ENCODE measurements at places on chromosomes 11 and 22.
A peak's percentile ranks its signal among the peaks of the same experiment; 100 is the strongest.

DNA sequence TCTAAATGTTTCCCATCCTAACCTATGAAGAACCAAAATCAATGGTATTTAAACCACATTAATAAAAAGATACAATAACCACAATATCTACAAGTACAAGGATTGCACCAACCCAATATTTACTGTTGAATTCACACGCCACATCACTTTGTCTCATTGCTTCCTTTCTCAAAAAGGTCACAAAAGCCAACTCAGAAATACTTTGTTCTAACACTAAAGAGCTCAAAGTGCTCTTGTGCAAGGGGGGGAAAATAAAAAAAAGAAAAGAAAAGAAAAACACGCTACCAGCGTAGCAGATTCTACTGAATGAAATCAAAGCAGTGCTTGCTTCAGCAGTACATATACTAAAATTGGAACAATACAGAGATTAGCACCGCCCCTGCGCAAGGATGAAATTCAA lies 10.5 kb upstream of the ARHGAP32 start:
- no peaks in the 10 kb centered on the region for H3K4me1 ChIP-seq
- no peak for DNase-seq
- H3K27me3 ChIP-seq: no peaks in the 10 kb centered on the region
- H3K4me3 ChIP-seq: no peak overlapping the region
- no peak overlapping the region for H3K27ac ChIP-seq

DNA sequence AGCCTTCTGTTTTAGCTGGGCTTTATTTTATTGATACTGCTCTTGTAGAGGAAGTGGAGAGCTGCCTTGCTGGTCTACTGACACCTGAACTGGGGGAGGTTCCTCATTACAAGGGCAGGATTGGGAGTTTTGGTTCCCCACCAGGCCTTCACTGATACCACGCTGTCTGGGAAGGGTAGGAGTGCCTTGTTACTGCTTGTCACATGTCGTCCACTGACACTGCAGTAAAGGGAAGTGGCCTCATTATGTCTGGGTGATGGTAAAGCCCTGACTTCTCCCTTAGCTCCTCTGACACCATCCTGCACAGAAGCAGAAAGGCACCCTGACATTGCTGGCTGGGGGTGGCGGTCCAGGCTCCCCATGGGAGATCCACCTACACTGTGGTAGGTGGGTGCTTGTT lies 38.7 kb upstream of the ELF5 start:
- no peaks in the 10 kb centered on the region for H3K36me3 ChIP-seq
- H3K4me3 ChIP-seq: no peak overlapping the region
- no peak for DNase-seq
- H3K27ac ChIP-seq: no peak overlapping the region
- H3K4me1 ChIP-seq: no peaks in the 10 kb centered on the region

DNA sequence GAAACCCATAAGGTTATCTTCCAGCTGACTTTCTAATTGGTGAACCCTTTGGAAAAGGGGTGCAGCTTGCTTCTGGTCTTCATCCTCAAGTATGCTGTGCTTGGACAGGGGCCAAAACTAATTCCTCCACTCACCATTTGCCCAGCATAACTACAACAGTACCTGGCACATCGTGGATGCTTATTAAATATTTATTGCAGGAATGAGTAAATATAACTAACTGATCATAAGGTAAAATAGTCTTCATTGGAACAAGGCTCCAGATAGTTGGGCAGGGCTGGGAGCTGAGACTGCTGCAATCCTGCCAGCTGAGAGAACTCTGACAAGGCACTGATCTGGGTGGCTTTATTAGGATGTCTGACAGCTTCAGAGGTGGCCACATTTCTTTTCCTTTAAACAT lies 2.4 kb upstream of the SIDT2 start:
- H3K27ac ChIP-seq: no peak overlapping the region
- no peak for DNase-seq
- no peaks in the 10 kb centered on the region for H3K27me3 ChIP-seq
- H3K4me3 ChIP-seq: no peak overlapping the region
- peaks cover 2% of the 10 kb centered on the region for H3K36me3 ChIP-seq
- H3K4me1 ChIP-seq: peaks cover 9% of the 10 kb centered on the region

DNA sequence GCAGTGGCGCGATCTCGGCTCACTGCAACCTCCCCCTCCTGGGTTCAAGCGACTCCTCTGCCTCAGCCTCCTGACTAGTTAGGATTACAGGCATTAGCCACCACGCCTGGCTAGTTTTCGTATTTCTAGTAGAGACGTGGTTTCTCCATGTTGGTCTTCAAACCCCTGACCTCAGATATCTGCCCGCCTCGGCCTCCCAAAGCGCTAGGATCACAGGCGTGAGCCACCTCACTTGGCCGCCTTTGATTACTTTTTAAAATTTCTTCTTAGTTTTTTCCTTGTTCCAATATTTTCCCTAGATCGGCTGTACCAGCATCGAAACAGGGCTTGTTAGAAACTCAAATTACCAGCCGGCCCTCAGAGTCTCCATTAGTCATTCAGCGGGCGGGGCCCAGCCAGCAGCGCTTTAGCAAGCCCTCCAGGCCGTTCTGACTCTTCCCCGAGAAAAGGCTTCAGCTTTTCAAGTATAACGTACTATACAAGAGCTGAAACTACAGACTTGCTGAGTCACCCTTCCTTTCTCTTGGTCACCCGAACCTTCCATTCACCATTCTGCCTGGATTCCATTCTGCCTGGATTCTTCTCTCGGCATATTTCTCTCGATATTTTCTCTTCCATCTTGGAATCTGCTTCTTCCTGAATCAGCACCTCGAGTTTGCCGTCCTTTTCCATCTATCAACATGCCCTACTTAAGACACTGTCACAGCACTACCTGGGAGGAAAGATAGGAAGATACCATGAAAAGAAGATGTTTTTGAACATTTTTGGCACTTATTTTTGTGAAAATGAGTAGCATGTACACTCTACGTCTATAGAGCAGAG lies 6.7 kb upstream of the CAPRIN1 start:
- no peaks in the 10 kb centered on the region for H3K4me1 ChIP-seq
- H3K27ac ChIP-seq: no peak overlapping the region
- peak; percentile 83 for DNase-seq
- no peak overlapping the region for H3K4me3 ChIP-seq
- no peaks in the 10 kb centered on the region for H3K27me3 ChIP-seq
- H3K36me3 ChIP-seq: no peaks in the 10 kb centered on the region

GRCh38 chr11:78138694-78139421 lies 568 bp downstream of the ALG8 start:
- peak overlapping the region; percentile 91 for H3K27ac ChIP-seq
- H3K4me3 ChIP-seq: peak overlapping the region; percentile 81
- H3K36me3 ChIP-seq: peaks cover 5% of the 10 kb centered on the region
- no peaks in the 10 kb centered on the region for H3K27me3 ChIP-seq
- no peak for DNase-seq

DNA sequence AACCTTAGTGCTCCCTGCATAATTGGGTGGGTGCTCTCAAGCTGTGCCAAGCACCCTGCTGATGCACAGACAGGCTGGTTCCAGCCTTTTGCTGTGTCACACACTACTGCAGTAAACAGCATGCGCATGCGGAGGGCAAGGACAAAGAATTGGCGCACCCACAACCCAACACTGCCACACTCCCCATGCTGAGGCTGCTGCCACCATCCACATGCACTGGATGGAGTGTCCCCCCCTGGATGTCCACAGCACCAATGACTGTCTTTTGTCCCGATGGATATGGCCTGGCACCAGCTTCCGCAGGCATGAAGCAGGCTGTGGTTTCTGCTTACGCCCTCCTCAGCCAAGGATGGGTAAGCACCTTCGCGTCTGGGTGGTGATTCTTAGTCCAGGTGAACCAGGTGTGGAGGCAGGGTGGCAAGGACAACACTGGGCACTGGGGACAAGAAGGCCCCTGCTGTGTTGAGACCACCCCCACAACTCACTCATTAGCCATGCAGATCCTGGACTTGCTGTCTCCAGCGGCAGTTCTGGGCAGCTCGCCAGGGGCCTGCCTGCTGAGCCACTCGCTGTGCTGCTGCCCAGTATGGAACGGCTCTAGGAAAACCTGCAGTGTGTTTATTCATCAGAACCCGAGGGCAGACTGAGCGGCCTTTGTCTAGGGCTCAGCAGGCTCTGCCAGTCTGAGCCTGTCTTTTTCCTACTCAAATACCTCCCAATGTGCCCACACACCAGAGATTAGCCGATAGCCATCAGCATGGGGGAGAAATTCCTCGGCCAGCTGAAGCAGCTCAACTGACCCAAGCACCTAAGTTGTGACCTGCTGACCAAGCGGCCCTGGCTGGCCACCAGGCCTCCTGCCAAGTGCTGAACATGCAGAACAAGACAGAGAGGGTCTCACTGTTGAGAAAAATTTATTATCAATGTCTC lies 8.2 kb upstream of the NAP1L4 start:
- no peak overlapping the region for H3K4me3 ChIP-seq
- peak; percentile 59 for DNase-seq
- H3K36me3 ChIP-seq: peaks cover 35% of the 10 kb centered on the region
- no peak overlapping the region for H3K27ac ChIP-seq
- H3K27me3 ChIP-seq: no peaks in the 10 kb centered on the region
- peaks cover 5% of the 10 kb centered on the region for H3K4me1 ChIP-seq

GRCh38 chr22:24043958-24044357 lies 32.9 kb downstream of the CABIN1 start:
- no peak for DNase-seq
- H3K4me3 ChIP-seq: no peak overlapping the region
- no peaks in the 10 kb centered on the region for H3K27me3 ChIP-seq

DNA sequence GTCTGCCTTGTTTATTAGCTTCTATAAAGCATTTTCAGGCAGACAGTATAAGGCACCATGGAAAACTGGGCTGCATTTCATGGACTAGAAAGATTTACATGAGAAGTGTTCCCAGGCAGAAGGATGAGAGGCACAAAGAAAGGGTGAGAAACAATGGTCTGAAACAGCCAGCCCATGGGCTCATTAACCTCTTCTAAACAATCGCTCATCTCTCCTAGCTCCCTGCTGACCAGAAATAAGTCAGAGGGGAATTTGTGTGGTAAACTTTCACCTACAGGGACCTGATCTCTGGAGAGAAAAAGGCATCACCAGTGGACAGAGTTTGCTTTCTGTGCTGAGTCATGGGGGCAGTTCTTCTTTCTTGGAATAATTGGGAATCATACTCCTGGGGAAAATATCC lies 51.8 kb upstream of the KIRREL3 start:
- no peak overlapping the region for H3K4me3 ChIP-seq
- H3K36me3 ChIP-seq: no peaks in the 10 kb centered on the region
- DNase-seq: no peak
- H3K27me3 ChIP-seq: peaks cover 10% of the 10 kb centered on the region

- no peak overlapping the region for H3K4me3 ChIP-seq
- H3K4me1 ChIP-seq: no peaks in the 10 kb centered on the region
- H3K27me3 ChIP-seq: peaks cover 3% of the 10 kb centered on the region
- no peaks in the 10 kb centered on the region for H3K36me3 ChIP-seq
These were observed 28.1 kb upstream of the LRRC10B start for GRCh38 chr11:61480261-61480993.

DNA sequence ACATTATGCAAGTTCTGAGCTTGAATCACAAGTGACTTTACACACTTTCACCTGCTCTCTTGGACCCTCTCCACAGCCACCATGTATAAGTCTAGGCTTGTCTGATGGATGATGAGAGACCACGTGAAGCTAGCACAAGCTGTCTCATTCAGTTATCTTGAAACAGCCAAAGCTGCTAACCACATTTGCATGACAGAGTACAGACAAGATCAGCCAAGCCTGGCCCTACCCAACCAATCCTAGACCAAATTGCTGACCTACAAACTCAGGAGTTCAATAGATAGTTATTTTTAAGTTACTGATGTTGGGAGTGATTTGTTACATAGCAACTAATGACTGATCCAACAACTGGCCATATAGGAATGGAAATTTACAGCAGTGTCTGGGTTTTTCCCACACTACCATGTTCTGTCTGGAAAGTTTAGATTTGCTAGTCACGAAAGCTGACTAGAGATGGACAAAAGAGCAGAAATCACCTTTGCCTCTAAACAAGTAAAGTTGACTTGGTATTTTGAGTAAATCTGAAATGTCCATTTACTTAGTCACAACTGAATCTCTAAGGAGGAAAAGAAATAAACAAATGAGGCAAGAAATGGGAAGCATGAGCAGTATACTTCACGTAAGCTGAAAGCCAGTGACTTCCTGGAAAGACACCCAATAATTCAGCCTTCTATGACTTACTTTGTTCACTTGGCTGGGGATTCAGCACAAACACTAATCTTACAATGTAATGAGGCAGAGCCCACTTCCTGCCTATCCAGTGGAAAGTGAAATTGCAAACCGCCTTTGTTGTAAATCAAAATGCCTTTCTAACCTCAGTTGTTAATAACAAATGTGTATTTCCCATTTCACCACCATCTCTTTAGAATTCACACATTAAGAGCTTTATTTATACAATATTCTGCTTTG lies 101.7 kb downstream of the FAM181B start:
- H3K4me3 ChIP-seq: no peak overlapping the region
- H3K4me1 ChIP-seq: no peaks in the 10 kb centered on the region
- DNase-seq: peak; percentile 2
- no peaks in the 10 kb centered on the region for H3K27me3 ChIP-seq

- no peaks in the 10 kb centered on the region for H3K36me3 ChIP-seq
- H3K4me3 ChIP-seq: no peak overlapping the region
- H3K27me3 ChIP-seq: no peaks in the 10 kb centered on the region
- H3K4me1 ChIP-seq: peaks cover 12% of the 10 kb centered on the region
These were observed 439.6 kb downstream of the TMEM135 start for GRCh38 chr11:87477321-87477720.

GRCh38 chr11:113683481-113684046 lies 22.5 kb downstream of the TMPRSS5 start:
- H3K27me3 ChIP-seq: no peaks in the 10 kb centered on the region
- no peak overlapping the region for H3K27ac ChIP-seq
- no peaks in the 10 kb centered on the region for H3K4me1 ChIP-seq

GRCh38 chr11:95154514-95154913 lies 64.9 kb downstream of the ENDOD1 start:
- H3K4me1 ChIP-seq: peaks cover 2% of the 10 kb centered on the region
- no peaks in the 10 kb centered on the region for H3K36me3 ChIP-seq
- no peak overlapping the region for H3K4me3 ChIP-seq
- DNase-seq: peak; percentile 66

DNA sequence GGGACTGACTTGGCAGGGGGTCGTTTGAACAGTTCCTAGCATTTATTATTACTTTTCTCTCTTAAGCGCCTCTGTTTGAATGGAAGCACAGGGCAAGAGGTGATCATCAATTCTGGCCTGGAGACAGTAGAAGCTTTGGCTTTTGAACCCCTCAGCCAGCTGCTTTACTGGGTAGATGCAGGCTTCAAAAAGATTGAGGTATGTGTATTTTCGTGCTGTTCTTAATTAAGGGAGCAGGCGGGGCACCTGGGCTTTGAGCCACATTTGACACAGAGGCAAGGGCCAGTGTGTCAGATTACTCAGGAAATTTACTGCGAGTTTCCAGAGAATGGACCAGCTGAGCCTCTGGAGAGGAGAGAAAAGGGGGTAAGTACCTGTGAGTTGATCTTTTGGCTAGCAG lies 102.4 kb upstream of the SORL1-AS1 start:
- H3K36me3 ChIP-seq: no peaks in the 10 kb centered on the region
- no peak overlapping the region for H3K4me3 ChIP-seq
- no peaks in the 10 kb centered on the region for H3K27me3 ChIP-seq
- H3K27ac ChIP-seq: no peak overlapping the region
- no peak for DNase-seq
- no peaks in the 10 kb centered on the region for H3K4me1 ChIP-seq

Measured in fibroblast of lung (primary cell).